ENCODE measurements at places on chromosomes 6 and 20.

DNA sequence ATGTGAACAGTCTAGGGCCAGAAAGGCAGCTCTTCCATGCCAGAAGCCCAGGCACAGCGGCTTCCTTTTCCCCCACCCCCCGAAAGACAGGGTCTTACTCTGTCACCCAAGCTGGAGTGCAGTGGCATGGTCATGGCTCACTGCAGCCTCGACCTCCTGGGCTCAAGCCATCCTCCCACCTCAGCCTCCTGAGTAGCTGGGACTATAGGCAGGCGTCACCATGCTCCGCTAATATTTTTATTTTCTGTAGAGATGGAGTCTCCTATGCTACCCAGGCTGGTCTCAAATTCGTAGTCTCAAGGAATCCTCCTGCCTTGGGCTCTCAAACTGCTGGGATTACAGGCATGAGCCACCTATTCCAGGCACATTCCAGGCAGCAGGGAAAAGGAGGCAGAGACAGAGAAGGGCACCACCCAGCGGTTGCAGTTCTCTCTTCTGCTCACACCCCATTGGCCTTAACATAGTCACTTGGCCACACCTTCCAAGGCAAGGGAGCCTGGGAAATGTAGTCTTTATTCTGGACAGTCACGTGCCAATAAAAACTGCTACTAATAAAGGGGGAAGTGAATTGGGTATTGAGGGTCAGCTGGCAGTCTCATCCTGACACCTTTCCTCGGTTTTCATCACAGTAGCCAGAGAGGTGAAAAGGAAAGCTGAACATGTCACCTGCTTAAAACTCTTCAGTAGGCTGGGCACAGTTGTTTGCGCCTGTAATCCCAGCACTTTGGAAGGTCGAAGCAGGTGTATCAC, 205.9 kb downstream of the ZMYND8 start:
- DNase-seq = peak; percentile 83

DNA sequence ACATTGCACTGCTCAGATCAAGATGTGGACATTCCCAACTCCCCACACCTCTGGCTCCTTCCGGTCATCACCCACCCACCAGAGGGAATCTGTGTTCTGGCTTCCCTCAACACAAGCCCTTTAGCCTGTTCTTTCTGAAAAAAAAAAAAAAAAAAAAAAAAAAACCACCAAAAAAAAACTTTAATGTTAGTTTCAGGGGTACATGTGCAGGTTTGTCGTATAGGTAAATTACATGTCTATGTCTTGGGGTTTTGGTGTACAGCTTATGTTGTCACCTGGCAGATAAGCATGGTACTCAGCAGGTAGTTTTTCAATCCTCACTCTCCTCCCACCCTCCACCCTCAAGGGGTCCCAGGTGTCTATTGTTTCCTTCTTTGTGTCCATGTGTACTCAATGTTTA, 135.8 kb upstream of the FOXA2 start:
- DNase-seq = no peak

- DNase-seq = no peak
Observed at GRCh38 chr6:37809197-37809543, 10.4 kb upstream of the ZFAND3 start.

- no peak for DNase-seq
Observed at GRCh38 chr6:112243861-112244827, 10.2 kb downstream of the LAMA4 start.

GRCh38 chr6:33988121-33989015, 157.5 kb downstream of the GRM4 start:
- DNase-seq = no peak

All from fibroblast of skin of right biceps (primary cell).